ENCODE measurements at places on chromosomes 12 and 14.

GRCh38 chr12:38587594-38587993 is 271.0 kb downstream of the ALG10B start:
- DNase-seq = no peak

DNA sequence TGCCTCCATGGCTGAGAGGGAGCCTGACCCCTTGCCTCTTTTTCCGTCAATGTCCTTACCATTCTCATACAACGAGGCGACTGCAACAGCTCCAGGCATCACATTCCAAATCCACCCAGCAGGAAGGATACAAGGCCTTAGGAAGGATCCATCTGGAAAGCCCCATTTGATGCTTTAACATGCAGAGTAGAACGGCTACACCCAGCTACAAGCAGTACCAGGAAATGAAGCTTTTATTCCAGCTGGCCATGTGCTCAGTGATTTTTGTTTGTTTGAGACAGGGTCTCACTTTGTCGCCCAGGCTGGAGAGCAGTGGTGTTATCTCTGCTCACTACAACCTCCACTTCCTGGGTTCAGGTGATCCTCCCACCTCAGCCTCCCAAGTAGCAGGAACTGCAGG is 124.8 kb downstream of the TMEM132D start:
- no peak for DNase-seq

GRCh38 chr14:61866932-61867920 is 105.0 kb downstream of the SNAPC1 start:
- no peak for DNase-seq

GRCh38 chr12:76186131-76186906 is 101.8 kb upstream of the NAP1L1 start:
- no peak for DNase-seq

DNA sequence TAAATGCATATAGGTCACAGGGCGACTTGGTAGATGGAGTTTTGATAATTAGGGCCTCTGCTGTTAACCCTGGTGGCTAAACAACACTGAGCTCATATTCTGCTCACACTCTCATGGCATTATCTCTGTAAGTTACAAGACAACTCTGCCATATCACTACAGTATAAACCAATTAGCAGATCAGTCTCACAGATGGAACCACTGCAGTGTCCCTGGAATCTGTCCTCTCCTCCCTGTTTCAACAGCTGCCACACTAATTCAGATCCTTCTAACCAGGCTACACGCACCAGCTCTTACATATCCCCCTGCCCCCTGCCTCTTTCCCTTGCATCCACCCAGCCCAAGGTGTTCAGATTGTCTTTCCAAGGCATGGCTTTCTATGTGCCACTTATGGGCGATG is 161.0 kb upstream of the RMST start:
- no peak for DNase-seq

DNA sequence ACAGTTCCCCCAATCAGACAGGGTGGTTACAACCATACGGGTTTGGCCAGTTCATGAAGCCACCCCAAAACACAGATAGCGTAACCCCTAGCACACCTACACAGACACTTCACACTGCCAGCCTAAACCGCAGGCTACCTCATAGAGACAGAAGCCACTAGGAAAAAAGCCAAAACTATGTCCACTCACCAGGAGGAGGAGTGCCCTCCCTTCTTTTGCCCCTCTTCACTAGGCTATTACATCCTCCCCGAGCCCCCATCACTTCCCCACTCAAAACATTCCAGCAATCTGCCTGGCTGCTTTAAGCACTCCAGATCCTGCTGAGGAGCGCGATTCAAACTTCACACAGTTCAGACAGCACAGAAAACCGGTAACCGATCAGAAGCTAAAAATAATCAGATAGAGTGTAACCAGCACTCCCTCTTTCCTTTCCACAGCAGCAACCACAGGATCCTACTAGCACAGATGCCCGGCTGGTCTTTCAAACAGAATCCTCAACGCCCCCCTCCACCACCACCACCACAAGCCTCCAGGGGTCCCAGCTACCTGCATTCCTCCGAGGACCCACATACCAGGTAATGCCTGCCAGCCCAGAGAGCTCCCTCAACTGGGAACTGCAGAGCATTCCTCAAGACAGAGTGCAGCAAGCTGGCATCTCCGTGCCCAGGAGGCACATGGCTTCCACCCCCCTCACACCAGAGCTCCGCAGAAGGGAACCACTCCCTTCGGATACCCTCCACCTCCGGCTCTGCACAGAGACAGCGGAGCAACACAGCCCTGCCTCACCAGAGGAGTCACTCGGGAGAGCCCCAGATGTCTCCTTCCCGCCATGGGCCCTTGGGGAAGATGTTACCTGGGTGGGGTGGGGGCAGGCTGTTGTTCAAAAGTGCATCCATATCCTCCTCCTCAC is 1.5 kb downstream of the CHD4 start:
- DNase-seq = no peak

GRCh38 chr12:64739778-64740177 is 19.4 kb downstream of the GNS start:
- no peak for DNase-seq

DNA sequence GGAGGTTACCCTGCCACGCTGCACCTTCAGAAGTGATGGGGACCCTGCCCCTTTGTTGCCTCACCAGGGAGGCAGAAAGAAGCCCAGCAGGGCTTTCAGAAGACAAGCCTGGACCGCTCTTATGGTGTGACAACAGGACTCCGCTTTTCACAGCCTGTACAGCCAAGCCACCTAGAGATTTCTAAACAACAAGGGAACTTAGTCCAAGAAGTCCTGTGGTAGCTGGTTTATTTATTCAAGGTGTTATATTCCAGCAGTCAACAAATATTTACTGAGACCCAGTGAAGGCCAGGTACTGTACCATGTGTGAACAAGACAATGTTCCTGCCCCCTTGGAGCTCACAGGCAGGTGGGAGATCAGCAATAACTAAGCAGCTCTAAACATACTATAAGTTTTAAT is 4.0 kb upstream of the TMEM229B start:
- no peak for DNase-seq

DNA sequence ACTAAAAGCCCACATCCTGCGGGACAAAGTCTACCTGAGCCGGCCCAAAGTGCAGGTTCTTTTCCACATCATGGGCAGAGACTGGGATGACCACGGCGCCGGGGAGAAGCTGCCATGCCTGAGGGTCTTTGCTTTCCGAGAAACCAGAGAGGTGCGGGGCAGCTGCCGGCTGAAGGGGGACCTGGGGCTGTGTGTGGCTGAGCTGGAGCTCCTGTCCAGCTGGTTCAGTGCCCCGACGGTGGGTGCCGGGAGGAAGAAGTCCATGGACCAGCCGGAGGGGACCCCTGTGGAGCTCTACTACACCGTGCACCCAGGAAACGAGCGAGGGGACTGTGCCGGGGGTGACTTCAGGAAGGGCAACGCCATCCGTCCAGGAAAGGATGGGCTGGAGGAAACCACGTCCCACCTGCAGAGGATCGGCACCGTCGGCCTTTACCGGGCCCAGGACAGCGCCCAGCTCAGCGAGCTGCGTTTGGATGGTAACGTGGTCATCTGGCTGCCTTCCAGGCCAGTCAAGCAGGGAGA is 148.1 kb downstream of the TMEM132C start:
- DNase-seq = no peak

GRCh38 chr12:127656266-127656665 is 610.7 kb upstream of the TMEM132C start:
- DNase-seq = no peak

DNA sequence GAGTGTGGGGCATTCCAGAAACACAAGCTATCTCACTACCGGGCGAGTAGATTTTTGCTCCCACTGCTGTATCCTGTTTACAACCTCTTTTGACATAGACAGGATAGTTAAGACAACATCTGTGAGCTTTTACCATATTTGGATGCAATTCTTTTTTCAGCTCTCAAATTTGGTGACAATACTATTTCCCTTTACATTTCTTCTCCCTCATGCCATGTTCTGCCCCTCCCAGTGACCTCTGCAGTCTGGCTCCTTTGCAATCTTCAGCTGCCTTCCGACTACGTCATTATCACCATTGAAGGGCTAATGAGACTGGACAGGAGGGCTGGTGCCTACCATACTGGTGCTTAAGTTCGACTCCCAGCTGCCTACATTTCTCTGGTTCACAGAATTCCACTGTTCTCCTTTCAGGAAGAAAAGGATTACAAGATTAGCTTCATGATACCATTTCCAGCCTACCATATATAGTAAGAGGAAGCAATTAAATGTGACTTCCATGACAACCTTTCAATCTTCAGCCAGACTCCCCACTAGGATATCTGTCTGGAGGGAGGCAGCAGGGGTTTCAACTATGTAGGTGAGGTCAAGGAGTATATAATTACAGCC is 251.6 kb downstream of the PHLDA1 start:
- no peak for DNase-seq

- DNase-seq = no peak
Measured at GRCh38 chr14:94322648-94323570, at the start of gene SERPINA6. TSS of gene SERPINA6 (minus strand) at chr14:94323336. CDS start at chr14:94314648, 8,688 bp downstream.

DNA sequence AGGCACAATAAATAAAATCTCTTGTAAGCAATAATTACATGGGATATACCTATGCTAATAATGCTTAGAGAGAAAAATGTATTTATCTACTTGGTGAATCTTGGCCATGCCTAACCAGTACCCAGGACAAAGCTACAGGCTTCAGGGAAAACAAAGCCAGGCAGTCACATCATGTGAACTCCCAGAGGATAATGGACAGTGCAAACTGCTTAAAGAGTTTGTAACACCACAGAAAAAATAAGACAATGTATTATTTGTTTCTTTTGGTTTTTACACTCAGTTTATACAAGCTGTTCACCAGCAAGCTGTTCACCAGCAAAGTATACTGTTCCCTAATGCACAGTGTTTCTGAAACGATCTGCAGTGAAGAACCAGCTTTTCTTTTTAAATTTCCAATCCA is 38.0 kb downstream of the DICER1 start:
- no peak for DNase-seq

DNA sequence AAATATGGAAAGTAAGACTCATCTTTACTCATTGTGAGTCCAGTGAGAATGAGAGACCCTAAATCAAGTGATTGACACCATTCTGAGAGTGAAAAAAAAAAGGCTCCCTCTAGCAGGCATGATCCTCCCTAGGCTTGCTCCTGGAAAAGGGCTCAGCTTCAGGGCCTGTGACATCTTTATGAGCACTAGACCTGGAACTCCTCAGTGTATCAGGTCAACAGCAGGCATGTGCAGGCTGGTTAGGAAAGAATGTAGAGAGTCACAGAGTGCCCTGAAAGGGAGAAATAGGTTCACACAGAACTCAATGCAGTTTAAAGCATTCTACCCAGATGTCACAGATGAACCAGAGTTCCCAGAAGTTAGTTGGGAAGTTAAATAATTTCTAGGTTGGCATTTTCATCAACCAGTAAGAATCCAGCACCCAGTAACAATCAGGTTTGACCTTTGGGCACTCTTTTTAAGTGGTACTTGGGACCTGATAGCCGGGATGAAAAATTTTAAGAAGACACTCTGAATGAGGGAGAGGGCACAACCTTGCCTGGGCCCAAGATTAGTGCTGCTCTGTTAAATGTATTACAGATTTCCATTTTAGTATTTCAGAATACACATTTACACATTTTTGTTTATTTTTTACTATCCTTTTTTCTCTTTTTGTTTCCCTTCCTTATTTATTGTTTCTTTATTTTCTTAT is 828.8 kb downstream of the C12orf50 start:
- no peak for DNase-seq

- DNase-seq = no peak
Measured at GRCh38 chr12:13102461-13103195, 839 bp downstream of the GSG1 start.

- no peak for DNase-seq
Measured at GRCh38 chr12:24595652-24596235, 353.2 kb downstream of the BCAT1 start.

DNA sequence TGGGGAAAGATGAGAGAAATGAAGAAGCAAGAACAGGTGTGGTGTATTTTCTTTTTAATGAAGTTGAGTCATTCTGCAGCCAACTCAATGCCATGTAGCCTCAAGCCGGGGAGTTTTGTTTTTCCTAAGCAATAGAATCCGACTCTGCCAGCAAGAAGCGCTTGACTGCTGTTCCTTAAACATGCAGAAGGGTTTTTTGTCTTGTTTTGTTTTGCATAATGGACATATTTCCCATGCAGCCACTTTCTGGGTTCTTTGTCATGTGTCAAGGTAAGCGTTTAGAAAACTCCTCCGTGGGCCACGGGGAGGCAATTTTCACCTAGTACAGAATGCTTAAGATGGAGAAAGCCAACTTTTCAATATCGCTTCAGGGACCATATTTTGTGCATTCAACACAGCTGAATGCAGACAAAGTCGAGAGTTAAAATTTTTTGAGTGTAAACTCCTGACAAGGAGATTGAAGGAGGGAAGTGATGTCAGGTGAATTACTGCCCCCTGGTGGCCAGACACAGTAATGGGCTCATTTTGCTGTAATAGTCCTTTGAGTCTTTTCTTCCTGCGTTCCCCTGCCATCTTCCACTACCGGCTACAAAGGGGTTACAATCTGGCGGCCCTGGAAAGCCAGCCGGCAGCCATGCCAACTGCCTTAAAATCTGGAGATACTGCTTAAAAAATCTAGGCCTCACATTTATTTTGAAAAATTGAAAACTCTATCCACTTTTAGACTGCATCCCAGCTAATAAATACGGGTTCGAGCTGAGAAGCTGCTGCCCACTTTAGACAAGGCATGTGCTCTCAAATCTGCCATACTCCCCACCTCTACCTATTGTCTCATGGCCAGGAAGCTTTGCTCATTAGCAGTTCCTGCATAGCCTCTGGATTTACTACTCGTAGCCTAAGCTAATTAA is 3.2 kb upstream of the FICD start:
- DNase-seq = no peak

DNA sequence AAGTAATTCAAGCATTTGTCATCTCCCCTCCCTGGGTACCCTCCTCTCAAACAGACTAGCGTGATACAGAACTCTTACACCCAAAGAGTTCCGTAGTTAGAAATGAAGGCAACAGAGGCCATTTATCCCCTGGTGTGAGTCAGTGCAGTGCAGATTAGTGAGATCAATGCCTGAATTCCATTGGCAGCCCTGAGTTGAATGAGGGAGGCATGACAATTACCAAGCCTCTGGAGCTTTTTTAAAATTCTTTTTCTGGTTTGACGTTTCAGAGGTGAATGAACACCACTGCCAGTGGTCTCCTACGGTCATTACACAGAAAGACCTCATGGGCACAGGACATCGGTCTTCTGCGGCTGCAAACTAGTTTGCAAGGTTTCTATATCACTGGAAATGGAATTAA is 94.4 kb downstream of the PRIMA1 start:
- DNase-seq = no peak

- peak; percentile 27 for DNase-seq
Measured at GRCh38 chr14:60248697-60249318, at the start of gene PPM1A. TSS of gene PPM1A (plus strand) at chr14:60249221. CDS start at chr14:60282704, 33,483 bp downstream.

DNA sequence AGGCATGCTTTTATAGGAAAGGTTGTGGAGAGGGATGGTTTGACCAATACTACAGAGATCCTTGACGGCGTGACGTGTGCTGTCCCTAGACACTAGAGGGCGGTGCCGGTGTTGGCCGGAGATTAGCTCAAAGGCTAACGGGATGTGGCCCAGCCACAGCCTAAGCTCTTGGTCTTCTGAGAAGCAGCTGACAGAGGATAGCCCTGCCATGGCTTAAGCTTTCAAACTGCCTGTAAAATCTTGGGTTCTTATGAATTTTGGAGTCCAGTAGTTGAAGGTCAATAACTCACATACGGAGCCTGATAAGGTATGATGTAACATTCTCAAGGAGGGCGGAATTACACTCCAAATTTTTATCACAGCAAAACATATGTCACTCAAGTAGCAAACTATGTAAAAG is 515.7 kb upstream of the ATXN7L3B start:
- no peak for DNase-seq

- no peak for DNase-seq
Measured at GRCh38 chr14:102333795-102334705, 14.5 kb downstream of the ZNF839 start.

Measured in cortex of kidney (tissue), 1 donor.